ENCODE measurements at places on chromosomes 7 and 10.
A peak's percentile ranks its signal among the peaks of the same experiment; 100 is the strongest.

- DNase-seq = no peak
Observed at GRCh38 chr10:4215963-4216575, 431.1 kb upstream of the KLF6 start.

DNA sequence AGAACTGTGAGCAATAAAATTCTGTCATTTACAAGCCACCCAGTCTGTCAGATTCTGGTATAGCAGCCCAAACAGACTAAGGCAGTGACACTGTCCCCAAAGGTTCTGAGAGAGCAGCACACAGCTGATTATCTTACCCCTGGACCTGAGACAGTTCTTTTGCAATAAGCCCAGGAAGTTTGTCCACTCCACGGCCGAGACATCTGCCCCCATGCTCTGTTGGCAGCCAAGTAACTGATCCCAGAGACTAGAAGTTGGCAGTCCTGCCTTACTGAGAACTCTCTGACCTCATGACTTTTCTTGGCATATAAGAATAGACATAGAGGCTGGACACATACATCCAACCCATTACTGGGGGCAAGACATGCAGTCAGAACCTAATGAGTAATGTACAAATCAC, 243.0 kb upstream of the GRB10 start:
- no peak for DNase-seq

GRCh38 chr10:93072225-93072712, 1.4 kb upstream of the CYP26A1 start:
- DNase-seq = no peak

DNA sequence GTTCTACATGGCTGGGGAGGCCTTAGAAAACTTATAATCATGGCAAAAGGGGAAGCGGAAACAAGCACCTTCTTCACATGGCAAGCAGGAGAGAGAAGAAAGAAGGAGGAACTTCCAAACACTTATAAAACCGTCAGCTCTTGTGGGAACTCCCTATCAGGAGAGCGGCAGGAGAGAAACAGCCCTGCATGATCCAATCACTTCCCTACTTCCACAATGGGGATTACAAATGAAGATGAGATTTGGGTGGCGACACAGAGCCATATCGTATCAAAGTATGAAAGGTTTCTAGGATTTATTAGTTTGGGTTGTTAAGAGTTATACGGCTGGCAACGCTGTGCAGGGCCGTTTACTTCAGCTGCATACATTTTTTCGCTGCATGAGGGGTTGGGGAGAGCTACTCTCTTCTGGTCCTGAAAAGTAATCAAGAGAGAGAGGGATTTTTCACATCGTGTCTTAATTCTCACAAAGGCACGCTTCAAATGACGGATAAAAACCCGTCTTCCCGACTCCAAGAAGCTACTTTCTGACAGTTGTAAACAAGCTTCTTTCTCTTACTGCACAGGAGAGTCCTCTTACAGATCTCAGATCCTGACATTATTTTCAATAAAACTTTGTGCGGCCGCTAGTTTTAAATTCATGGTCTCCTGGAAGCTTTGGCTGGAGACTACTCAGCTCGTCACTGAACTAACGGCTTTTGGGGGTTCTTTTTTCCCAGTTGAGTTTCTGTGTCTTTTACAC, 751 bp upstream of the GTPBP10 start:
- DNase-seq = no peak

DNA sequence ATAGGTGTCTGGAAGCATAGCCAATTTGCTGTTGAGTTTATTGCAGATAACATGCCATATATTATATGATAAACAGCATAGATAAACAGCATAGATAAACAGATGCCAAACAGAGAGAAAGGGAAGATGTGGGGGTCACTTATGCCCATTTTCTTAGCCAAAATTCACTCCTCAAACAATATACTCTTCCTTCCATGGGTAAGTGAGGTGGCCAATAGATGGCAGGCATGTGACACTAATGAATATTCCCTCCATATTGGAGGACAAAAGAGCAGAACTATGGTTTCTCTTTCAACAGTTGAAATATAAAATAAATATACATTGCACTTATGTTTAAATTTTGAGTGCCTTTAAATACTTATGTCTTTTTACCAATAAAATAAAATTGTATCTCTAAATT, 1212.8 kb downstream of the REEP3 start:
- no peak for DNase-seq

DNA sequence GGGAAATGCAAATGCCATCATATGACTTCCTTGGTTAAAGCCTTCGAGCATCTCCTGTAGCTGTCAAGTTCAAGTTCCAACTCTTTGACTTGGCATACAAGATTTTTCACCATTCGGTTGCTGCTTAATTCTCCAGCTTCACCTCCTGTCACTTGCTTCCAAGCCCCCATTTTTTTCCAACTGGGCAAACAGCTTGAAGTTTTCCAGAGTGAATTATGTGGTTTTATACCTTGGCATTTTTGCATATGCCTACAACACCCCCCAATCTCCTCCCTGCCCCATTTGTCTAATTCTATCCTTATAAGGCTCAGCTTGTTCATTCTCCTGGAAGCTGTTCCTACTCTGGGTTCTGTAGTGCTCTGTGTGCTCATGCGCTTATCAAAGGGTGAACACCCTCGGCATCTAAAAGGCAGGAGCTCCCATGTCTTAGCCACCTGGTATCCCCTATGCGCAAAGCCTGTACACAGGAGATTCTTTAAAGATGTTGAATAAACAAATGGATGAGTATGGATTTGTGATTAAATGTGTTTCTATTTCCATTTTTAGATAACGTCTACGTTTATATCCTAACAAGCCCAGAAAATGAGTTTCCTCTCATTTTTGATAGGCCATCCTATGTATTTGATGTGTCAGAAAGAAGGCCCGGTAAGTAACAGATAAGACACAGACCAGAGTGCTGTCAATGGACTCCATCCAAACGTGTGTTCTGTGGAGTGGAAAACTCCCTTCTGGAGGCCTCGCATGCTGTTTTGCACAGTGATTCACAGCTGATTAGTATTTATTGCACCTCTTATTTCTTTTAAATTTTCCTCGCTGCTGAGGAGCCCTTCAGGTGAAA, 52.5 kb downstream of the CDHR3 start:
- no peak for DNase-seq

DNA sequence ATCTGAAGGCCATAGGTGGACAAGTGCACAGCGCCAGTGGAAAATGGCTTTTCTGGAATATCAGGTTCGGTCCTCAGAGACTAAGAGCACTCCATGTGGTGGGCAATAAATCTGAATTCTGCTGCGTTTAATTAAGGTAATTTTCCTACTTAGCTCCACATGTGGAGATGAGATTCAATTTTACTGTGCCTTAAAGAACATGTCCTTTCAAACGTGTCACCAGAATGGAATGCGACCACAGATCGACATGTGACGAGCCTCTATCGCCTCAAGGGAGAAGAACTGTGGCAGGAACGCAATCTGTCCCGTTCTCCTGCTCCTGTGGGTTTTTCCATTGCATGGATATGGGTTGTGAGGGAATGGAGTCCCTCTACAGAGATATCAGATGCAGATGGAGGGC, 205.3 kb upstream of the ZNF32 start:
- DNase-seq = no peak

- no peak for DNase-seq
Observed at GRCh38 chr10:117830205-117830604, 216.5 kb downstream of the RAB11FIP2 start.

DNA sequence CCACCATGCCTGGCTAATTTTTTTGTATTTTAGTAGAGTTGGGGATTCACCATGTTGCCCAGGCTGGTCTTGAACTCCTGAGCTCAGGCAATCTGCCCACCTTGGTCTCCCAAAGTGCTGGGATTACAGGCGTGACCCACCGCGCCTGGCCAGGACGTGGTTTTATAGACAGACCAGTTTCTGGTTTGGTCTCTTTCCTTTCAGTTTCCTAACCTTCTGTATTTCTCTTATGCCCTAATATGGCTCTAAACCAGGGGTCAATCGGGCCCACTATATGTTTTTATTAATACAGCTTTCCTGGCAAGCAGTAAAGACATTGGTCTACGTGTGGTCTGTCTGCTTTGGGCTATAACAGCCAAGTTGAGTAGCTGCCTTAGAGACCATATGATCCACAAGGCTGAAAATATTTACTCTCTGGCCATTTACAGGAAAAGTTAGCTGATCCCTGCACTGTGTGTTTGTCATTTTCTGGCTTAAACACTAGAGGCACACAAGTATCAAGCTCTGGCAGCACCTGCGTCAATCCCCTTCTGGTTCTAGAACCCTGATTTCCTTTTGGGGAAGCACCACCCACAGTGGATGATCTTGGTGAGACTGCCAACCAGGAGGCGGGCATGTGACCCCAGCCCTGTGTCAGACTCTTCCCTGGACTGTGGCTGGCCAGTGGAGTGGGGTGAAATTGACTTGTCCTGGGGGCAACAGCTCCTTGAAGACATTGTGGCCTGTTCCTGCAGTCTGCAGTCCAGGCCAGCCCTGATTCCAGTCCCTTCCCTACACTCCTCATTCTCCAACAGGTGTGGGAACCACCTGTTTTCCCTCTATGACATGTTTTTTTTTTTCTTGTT, 497.2 kb downstream of the PLXNA4 start:
- no peak for DNase-seq

GRCh38 chr7:147429961-147430360, 1160.6 kb upstream of the C7orf33 start:
- DNase-seq = no peak

DNA sequence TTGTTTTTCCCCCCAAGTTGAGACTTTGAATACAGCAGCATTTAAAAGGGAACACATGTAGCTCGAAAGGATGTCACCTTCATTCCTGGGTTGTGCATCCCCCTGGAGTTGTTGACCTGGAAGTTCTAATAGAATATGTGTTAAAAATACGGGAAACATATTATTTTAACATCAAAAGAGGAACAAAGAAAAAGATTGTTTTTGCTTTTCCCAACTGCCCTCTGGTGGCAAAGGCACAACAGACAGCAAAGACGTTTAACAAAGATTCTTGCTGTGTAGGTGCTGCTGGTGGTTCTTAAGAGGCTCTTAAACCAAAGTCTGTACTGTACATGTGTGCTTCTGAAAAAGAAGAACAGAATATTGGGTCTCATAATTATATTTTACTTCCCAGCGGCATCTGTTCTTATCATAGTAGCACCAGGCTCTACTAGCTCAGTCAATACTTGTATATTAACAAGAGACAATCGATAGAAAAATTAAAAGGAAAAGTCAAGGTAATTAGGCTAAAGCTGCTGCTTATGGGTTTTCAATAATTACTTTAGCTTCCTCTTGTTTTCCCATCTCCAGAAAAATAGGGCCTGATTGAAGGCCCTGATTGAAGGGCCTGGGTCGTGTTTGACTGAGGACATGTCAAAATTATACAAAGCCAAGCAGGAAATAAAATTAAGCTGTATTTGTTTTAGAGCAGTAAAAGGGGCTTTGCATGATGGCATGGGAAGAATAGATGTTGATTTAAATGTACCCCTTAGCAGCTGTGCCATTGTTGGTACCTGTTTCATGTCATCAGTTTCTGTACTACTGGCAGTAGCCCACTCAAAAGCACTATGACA, 384.2 kb upstream of the LRGUK start:
- DNase-seq = no peak

- DNase-seq = peak; percentile 55
Observed at GRCh38 chr10:86168256-86168655, 198.3 kb downstream of the GRID1 start.

DNA sequence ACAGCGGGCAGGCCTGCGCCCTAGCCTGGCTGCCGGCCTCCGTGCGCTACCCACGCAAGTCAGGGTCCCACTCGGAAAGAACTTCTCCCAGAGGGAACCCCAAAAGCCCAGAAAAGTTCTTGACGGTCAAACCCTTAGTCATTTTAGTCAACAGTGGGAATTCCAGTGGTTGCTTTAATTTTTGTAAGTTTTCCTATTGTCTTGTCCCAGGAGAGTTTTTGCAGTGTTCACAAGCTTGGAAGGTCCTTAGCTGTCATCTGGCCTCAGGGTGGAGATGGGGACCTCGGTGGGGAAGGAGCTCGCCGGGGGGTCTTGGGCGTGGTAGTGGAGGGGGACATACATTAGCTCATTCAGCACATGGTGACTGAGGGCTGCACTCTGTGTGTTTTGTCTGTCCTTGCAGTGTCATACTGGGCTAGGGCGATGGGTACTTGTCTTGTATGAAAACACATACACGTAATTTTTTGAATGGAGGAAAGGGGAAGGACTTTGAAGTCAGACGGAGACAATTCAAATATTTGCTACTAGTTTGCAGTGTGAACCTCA, 736 bp downstream of the MINDY4 start:
- DNase-seq = no peak

- no peak for DNase-seq
Observed at GRCh38 chr10:78513330-78513729, 479.7 kb downstream of the RPS24 start.

DNA sequence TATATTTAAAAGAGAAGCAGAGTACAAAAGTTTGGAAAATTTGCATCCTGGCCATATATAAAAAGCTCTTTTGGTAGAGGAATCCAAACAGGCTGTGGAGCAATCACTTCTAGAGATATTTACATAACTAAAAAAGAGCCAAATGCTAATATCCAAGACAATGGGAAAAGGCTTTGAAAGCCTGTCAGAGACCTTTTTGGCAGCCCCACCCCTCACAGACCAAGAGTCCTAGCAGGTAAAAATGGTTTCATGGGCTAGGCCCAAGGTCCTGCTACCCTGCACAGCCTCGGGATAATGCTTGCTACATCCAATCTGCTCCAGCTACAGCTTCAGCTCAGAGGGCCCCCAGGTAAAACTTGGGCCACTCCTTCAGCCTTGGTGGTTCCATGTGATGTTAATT, 430.2 kb upstream of the KCND2 start:
- no peak for DNase-seq

DNA sequence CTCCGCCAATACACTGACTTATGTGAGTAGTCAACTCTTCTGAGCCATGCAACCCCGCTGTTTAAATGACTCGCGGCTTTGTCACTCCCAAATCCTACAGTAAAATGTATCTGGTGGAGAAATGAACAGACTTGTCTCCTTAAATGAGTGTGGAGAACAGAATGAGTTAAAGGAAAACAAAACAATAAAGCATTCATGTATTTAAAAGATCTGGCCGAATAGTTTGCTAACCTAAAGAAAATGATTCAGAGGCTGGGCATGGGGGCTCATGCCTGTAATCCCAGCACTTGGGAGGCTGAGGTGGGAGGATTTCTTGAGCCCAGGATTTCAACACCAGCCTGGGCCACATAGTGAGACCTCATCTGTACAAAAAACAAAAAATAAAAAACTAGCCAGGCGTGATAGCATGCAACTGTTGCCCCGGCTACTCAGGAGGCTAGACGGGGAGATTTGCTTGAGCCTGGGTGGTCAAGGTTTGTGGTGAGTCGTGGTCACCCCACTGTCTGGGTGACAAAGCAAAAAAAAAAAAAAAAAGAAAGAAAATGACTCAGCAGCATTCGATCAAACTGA, 86.5 kb upstream of the PFKP start:
- no peak for DNase-seq

- no peak for DNase-seq
Observed at GRCh38 chr7:134324107-134324506, 7.4 kb upstream of the SLC35B4 start.

- no peak for DNase-seq
Observed at GRCh38 chr10:22672319-22673090, 41.9 kb downstream of the PIP4K2A start.

GRCh38 chr10:20954519-20954918, 57.4 kb upstream of the NEBL start:
- DNase-seq = no peak
